Endothelial cell of umbilical vein (primary cell): ENCODE measurements at places on chromosomes 12 and 14. TPM values are rescaled to one million over a fixed set of nuclear protein-coding genes. Genes with fewer than 3 reads are reported as not detected.

Gene PTCSC3
- total RNA-seq = not detected in 2 replicates

Gene TMEM132C
- not detected in 2 replicates for total RNA-seq

Gene NGB
- total RNA-seq = not detected in 2 replicates

DNA sequence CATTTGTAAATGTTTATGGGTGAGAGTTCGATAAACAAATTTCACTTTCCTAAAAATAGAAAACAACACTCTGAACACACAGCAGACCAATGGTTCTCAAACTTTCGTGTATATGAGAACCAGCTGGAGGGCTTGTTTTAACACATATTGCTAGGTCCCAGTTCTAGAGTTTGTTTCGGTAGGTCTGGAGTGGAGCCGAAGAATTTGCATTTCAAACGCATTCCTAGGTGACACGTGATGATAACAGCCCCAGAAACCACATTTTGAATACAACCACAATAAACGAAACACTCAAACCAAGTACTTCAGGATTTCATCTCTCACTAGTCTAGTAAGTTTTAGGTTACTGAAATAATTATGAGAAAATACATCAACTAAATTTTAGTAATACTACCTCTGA lies 17.1 kb downstream of the SEC23A start:
- H3K27me3 ChIP-seq = no peaks in the 10 kb centered on the region

GRCh38 chr14:57560681-57561080 lies 67.0 kb upstream of the CCDC198 start:
- no peak for DNase-seq
- H3K4me1 ChIP-seq = no peaks in the 10 kb centered on the region
- no peaks in the 10 kb centered on the region for H3K36me3 ChIP-seq
- H3K27me3 ChIP-seq = no peaks in the 10 kb centered on the region
- no peak overlapping the region for H3K4me3 ChIP-seq

- H3K36me3 ChIP-seq = peaks cover 24% of the 10 kb centered on the region
- no peak overlapping the region for H3K4me3 ChIP-seq
- H3K27me3 ChIP-seq = no peaks in the 10 kb centered on the region
Measured at GRCh38 chr12:124410354-124411175, 115.7 kb downstream of the RFLNA start.

DNA sequence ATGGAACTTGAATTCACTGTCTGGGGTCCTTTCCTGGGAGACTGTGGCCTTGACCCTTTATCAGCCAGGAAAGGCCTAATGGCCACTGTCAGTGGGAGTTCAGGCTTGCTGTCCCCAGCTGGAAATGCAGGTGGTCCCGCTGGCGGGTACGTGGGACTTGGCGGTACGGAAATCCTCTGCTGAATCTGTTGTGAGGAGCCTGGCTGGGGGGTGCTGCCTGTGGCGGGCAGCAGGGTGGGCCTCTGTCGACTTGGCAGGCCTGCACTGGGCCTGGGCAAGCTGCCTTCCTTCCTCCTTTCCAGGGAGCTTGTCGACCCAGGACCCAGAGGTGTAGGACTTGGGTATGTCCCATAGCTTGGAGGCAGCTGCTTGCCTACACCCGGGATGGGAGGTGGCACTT lies 26.3 kb downstream of the ZFYVE21 start:
- peaks cover 14% of the 10 kb centered on the region for H3K4me1 ChIP-seq
- H3K36me3 ChIP-seq = peaks cover 29% of the 10 kb centered on the region
- no peak overlapping the region for H3K27ac ChIP-seq
- no peak overlapping the region for H3K4me3 ChIP-seq
- H3K27me3 ChIP-seq = no peaks in the 10 kb centered on the region

GRCh38 chr14:88552876-88553275 lies 1.9 kb downstream of the PTPN21 start:
- H3K36me3 ChIP-seq = peaks cover 4% of the 10 kb centered on the region
- no peaks in the 10 kb centered on the region for H3K27me3 ChIP-seq
- DNase-seq = no peak

- H3K27me3 ChIP-seq = no peaks in the 10 kb centered on the region
- no peak overlapping the region for H3K27ac ChIP-seq
- DNase-seq = no peak
- H3K36me3 ChIP-seq = no peaks in the 10 kb centered on the region
- H3K4me3 ChIP-seq = no peak overlapping the region
Measured at GRCh38 chr12:37545759-37546158, 770.8 kb upstream of the ALG10B start.

DNA sequence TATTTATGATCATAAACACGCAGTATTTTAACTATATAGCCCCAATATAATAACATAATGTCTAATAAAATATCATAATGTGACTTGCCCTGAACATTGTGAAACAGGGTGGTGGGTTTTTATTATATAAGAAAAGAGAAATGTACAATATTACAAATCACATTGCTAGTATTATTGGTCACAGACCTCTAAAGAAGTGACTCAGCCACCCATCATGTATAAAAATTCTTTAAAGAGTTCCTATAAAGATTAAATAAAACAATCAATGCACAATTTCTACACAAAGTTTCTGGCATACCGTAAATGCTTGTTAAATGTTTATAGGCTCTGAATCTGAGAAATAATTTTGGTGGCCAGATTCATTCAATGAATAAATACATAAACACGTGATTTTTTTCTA lies 28.9 kb downstream of the ABCC9 start:
- no peak overlapping the region for H3K4me3 ChIP-seq
- H3K27ac ChIP-seq = no peak overlapping the region
- H3K4me1 ChIP-seq = no peaks in the 10 kb centered on the region
- DNase-seq = no peak
- no peaks in the 10 kb centered on the region for H3K36me3 ChIP-seq
- no peaks in the 10 kb centered on the region for H3K27me3 ChIP-seq

- no peak overlapping the region for H3K4me3 ChIP-seq
- H3K4me1 ChIP-seq = peaks cover 28% of the 10 kb centered on the region
- peaks cover 32% of the 10 kb centered on the region for H3K36me3 ChIP-seq
- H3K27me3 ChIP-seq = no peaks in the 10 kb centered on the region
- no peak overlapping the region for H3K27ac ChIP-seq
Measured at GRCh38 chr12:6330999-6331714, 10.7 kb downstream of the TNFRSF1A start.

GRCh38 chr12:50055831-50056638 lies 1.4 kb upstream of the ASIC1 start:
- peaks cover 54% of the 10 kb centered on the region for H3K27me3 ChIP-seq
- no peak overlapping the region for H3K27ac ChIP-seq
- no peaks in the 10 kb centered on the region for H3K36me3 ChIP-seq
- peak; percentile 59 for DNase-seq
- peaks cover 5% of the 10 kb centered on the region for H3K4me1 ChIP-seq

DNA sequence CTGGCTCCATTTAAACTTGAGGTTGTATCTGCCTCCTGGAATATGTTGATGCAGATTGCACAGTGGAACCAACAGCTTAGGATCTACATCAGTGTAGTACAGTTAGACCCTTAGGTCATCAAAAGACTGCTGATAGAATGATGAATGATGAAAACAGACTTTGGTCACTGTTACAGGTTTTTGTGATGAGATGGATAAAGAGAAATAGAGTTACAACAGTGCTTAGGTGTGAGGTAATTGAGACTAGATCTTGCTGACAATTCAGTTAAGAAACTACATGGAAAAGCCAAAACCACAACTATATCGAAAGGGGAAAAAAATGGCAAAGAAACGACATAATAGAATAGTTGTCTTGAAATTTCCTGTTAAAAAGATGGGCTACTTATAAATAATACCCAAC lies 145.7 kb upstream of the LMNTD1 start:
- H3K27ac ChIP-seq = no peak overlapping the region
- H3K4me1 ChIP-seq = peaks cover 20% of the 10 kb centered on the region
- DNase-seq = no peak
- H3K27me3 ChIP-seq = no peaks in the 10 kb centered on the region
- H3K36me3 ChIP-seq = no peaks in the 10 kb centered on the region
